ENCODE measurements at places on chromosomes 6 and 20. TPM values are rescaled to one million over a fixed set of nuclear protein-coding genes. Genes with fewer than 3 reads are reported as not detected.

Gene CD24
- under 0.01 TPM for total RNA-seq

Gene SLC22A16
- total RNA-seq, result not detected

Gene KHDRBS2
- total RNA-seq, result not detected

Gene FAM209A
- total RNA-seq, result not detected

Gene SLC22A7
- not detected for total RNA-seq

Gene CFAP206
- total RNA-seq, result 0.22 TPM

Measured in lung microvascular endothelial cell (primary cell).